ENCODE measurements at places on chromosomes 4 and X.
A peak's percentile ranks its signal among the peaks of the same experiment; 100 is the strongest.

- DNase-seq, result no peak
These were observed 43.3 kb downstream of the NYX start for GRCh38 chrX:41490446-41490845.

GRCh38 chr4:118758293-118758692, 73.1 kb downstream of the METTL14 start:
- no peak for DNase-seq

DNA sequence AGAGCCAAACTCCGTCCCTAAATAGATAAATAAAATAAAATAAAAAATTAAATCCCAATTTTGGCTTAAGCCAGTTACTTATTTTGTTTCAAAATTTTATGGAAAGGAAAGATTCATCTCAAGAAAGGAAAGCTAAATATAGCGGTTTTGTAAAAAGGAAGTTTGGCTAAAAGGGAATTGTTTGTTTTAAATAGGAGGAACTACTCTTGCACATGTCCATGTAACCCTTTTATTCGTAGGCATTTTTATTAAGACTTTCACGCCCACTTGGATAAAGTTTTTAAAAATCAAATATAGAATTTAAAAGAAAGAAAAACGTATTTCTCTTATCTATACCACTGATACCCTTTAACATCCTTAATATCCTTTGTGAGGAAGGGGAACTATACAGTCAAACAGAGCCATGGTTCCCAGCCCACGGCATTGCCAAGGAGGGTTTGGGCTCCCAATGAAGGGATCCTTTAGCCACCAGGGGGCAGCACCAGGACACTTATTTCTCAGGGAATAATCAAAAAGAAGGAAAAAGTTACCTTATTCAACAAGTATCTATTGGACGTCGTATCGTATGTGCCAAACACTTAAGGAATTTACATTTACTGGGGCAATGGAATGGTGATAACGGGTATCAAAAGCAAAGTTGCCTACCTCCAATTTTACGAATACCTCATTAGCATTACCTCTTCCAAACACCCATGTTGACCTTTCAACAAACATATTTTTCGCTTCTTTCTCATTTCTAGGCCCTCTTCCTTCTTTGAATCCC, 27.7 kb downstream of the CDKN2AIP start:
- peak; percentile 61 for DNase-seq

GRCh38 chr4:23991444-23991843, 101.6 kb upstream of the PPARGC1A start:
- DNase-seq, result no peak

DNA sequence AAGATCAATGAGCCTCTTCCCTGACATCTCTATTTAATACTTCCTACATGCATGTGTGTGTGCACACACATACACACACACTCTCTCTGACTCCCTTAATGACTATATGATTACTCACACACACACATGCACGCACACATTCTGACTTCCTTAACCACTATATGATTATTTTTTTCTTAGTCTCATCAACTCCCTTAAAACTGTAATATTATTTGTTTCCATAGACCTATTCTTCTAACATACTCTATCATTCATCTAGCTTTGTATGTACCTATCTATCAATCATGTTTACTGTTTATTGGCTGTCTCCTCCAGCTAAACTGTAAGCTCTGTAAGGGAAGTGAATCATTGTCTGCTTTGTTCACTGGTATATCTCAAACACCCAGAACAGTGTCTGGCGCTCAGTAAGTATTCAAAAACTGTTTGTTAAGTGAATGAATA, 236.6 kb downstream of the RASL11B start:
- DNase-seq, result no peak

DNA sequence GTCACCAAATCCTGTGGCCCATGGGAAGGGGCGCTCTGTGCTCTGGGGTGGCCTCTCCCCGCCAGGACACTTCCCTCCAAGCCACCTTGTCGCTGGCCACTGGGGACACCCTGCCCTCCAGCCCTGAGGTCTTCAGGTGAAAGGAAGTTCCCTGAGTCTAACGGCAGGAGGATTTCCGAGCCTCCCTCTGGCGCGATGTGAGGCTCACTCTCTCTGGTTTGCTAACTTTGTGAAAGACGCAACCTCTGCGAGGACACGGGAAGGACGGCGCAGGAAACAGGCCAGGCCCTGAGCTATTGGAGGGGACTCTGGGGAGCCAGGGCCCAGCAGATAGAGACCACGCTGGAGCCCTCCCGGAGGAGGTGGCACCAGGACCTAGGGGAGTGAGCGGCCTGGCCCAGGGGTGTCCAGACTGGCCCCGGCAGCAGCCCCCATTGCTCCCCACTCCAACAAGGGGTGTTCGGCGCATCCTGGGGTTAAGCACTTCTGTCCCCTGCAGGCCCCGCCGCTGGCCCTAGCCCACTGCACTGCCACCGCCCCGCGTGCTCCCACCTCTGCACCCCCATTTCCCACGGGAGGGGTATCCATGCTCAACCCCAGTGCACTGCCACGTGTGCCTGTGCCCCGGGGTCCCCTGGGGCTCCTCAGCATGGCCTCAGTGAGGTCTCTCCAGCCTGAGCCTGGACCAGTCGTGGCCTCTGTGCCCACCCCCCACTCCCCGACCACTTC, 72.2 kb upstream of the MXD4 start:
- DNase-seq, result no peak

- DNase-seq, result no peak
These were observed 94.2 kb upstream of the MAMLD1 start for GRCh38 chrX:150268839-150269355.

DNA sequence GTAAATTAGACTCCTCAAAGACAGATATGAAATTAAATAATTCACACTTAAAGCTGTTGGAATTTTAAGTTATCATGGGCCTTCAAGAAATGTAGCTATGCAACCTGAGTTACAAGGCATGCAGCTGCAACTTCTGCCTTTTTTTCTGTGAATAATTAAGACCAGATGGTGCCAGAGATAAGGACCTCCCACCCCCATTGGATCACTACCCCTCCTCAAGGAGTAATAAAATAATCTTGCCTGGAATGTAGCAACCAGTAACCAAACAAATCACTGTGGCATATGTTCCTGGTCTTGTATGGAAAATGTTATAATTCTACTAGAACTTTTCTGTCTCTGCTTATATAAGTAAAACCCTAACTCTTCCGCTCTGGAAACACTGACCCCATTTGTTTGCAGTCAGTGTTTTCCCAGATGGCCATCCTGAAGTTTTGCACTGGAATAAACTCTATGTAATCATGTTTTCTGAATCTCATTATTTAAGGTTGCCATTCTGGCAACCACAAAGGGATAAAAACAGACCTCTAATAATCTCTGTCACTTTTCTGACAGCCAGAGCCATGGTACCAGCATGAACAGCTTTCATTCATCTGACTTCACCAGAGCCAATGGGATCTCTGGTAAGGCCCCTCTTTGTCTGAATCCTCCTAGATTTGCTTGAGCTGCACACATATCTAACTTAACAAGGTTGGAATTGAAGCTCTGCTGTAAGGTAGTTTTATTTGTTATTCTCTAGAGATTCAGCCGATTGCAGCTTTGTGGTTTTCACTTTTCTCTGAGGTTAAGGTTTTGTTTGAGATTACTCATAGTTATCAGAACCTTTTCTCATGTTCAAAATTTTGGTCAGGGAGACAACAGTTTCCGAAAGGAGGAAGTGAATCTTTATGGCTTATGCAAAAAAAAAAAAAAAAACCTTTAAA, 274.6 kb downstream of the NAF1 start:
- DNase-seq, result no peak

- DNase-seq, result no peak
These were observed 150.8 kb downstream of the STIM2 start for GRCh38 chr4:27011401-27011800.

DNA sequence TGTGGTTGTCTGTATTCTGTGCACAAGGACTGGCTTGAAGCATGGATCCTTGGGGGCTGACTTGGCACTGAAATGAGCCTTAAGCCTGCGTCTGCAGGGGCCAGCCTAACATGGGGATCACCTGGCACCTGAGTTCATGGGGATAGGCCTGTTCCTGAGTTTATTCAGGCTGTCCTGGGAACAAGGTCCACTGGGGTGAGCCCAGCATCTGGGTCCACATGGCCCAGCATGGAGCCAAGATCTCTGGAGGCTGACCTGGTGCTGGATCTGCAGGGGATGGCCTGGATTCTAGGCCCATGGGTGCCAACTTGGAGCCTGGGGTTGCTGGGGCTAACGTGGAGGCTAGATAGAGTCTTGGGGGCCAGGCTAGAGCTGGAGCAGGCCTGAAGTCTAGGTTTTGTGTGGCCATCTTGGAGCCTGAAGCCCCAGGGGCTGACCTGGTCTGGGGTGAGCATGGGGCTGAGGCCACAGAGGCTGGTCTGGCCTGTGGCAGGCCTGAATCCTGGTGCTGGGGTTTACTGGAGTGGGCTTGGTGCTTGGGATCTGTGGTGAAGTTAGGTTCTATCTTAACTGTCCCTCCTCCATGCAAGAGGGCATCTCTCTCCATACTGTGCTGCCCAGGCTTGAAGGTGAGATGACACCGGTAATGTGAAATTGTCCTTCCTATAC, 652 bp upstream of the KLKB1 start:
- no peak for DNase-seq

DNA sequence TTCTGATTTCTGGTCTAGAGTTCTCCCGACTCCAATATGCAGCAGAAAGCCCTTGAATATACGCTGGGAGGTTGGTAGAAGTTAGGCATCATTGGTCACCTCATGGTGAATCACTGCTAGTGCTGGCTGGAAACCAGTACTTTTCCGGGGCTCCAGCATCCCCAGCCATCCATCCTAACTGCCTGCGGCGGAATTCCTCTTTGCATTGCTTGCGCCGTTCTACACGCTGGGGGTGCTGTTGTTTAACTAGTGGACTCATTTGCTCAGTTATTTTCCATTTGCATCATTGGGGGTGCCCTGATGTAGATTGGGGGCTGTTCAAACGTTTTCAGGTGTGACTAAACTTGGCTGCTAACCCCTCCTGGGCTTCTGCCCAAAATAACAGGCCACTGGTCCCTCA, 23.3 kb upstream of the GPR50 start:
- no peak for DNase-seq

DNA sequence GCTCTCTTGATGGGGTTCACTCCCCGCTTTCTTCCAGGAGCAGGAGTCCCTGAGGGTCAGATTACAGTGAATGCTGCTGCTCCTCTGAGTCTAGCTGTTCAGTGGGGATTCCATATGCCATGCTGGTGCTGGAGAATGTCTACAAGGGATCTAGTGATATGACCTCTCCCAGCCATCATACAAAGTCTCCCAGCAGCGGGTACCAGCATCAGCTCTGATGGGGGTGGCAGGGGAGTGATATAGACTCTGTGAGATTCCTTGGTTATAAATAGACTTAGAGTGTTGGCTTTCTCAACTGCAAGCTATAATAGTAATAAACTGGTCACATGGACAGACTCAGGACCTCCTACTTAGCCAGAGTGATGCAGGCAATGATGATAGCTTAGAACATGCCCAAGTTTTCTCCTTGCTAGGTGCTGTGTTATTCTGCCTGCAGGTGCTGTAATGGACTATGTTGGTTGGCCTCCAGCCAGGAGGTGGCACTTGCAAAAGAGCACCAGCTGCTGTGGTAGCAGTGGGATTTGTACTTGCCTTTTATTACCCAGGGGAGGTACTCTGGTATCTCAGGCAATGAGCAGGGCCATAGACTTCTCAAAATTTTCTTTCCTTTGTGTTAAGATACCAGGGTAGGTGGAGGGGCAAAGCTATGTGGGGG, 202.9 kb downstream of the CHIC1 start:
- no peak for DNase-seq

DNA sequence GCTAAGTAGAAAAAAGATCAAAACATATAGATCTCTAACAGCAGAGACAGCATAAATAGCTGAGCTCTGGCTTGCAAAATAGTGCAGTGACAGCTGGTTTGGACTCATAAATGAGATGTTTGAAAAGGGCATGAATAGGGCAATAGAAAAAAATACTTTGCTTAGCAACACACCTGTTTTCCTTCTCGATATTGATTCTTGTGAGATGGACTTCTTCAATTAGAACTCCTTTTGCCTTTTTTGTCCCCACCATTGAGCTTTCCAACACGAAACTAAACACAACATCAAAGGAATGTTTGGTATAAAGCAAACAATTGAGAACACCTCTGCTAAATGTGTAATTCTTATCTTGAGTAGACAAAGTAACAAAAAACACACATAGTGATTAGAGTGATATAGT, 726.3 kb downstream of the RAPGEF2 start:
- DNase-seq, result no peak

GRCh38 chrX:34521563-34521962, 135.5 kb downstream of the TMEM47 start:
- no peak for DNase-seq

Measured in activated T-helper 1 cell treated with anti-CD3 and anti-CD28 coated beads, Interleukin-2, amount 50 U/mL, for 16 hours (primary cell).